ENCODE measurements at places on chromosomes 11 and 22.

DNA sequence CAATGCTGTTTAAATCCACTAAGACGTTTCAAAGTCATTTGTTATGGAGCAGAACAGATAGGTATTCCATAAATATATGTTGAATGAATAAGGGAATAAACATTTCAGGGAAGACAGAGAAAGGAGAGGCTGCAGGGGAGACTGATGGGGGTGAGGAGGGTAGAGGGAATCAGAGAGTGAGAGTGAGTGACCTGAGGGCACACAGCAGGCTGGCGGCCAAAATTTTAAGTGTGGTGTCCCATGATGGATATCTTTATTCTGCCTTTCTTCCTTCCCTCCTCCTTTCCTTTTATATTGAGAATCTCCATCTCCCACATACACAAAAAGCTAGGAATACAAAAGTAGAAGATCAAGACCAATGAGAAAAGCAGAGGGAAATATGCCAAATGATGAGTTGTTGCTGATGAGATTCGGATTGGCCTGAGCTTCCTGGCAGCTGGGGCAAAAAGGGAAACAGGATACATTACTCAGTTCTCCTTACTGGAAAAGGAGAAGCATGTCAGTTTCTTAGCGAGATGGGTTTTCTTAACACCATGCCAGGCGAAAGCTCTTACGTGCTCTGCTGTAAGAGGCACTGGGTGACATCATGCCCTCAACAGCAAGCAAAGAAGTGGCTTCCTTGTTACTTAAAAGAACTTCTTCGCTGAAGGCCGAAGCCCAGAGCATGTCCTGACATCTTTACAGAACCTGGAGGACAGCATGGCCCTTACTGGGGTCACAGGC lies 11.2 kb upstream of the CYTH4 start:
- DNase-seq = no peak

- DNase-seq = peak; percentile 14
Measured at GRCh38 chr11:82899186-82899820, 927 bp downstream of the PRCP start.

DNA sequence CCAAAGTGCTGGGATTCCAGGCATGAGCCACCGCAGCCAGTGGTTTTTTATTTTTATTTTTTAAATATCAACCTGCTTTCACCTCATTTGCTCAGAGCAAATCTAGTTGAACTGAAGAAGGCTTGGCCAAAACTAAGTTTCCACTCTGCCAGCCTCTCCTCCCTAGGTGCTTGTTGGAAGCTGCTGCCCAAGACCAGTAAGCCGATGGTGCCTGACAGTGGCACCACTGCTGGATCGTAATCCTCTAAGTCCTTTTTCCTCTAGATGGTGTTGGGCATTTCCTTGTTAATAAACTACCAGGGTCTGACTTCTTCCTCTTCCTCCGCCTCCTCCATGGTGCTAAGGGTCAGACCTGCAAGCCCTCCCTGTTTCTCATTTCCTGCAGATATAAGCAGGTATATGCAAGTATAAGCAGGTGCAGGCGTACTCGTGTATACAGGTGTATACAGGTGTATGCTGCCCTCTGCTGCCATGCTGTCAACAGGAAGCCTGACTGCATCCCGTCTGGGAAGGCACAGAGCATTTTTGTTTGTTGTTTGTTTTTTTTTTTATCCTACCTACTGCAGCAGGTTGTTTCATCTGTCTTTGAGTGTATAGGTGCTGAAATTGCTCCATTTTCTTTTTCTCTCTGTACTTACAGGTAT lies 1.6 kb downstream of the NADSYN1 start:
- DNase-seq = peak; percentile 44

GRCh38 chr11:95242091-95242844 lies 11.3 kb upstream of the SESN3 start:
- no peak for DNase-seq

DNA sequence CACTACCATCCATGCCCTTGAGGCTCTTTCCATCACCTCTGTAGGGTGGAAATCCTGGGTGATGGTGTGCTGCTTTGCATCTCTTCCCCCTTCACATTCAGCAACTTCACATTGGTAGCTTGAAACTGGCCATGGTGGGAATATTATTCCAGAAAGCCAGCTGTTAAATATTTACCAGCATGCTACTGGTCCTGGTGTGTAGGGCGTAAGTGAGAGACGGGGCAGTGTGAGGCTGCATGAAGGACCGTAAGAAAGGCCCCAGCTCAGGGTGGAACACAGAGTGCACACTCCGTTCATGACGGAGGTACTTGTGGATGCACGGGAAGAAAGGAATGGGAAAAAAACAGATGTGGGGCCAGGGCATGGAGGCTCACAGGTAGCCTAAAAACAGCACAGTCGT lies 121.3 kb downstream of the PKNOX2 start:
- DNase-seq = no peak

DNA sequence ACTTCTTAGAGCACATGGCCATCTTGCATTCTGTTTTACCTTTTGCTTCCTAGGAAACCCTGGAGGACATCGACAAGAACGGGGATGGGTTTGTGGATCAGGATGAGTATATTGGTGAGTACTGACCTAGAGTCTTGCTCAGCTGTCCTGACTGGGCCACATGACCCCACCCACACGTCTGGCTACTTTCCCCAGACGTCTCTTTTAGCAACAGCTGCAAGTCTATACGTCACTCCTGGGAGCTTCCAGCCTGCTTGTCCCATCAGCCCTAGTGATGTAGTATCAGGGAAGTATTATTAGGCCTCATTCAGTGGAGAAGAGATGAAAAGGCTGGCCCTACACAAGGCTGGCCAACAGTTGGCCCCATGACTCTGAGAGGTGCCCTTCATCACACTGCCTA lies 9.6 kb downstream of the RCN1 start:
- no peak for DNase-seq

GRCh38 chr11:125701858-125702621 lies 21.4 kb upstream of the ACRV1 start:
- no peak for DNase-seq

DNA sequence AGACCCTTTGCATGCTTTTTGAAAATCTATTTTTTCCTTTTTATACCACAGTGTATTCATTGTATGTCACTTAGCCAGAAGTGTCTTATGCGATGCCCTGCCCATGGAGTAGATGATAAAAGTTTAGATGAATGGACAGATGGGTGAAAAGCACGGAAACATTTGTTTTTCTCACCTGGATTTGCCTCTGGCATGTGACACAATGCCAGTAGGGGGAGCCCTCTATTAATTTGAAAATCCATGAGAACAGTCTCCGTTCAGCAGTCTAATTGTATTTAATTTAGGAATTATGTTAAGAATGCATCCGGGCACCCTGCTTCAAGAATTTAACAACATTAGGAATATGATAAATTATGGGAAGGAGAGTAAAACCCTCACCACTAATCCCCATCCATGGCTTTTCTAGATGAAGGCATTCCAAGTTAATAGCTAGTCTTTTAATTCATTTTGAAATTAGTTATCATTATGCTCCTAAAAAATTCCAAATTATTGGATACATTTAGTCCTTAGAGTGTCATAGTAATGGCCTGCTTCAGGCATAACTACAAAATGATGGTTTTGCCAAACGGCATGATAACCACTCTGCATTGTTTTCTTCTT lies 55.3 kb upstream of the ALKBH3 start:
- peak; percentile 27 for DNase-seq

GRCh38 chr11:11929920-11930319 lies 78.5 kb downstream of the DKK3 start:
- no peak for DNase-seq

DNA sequence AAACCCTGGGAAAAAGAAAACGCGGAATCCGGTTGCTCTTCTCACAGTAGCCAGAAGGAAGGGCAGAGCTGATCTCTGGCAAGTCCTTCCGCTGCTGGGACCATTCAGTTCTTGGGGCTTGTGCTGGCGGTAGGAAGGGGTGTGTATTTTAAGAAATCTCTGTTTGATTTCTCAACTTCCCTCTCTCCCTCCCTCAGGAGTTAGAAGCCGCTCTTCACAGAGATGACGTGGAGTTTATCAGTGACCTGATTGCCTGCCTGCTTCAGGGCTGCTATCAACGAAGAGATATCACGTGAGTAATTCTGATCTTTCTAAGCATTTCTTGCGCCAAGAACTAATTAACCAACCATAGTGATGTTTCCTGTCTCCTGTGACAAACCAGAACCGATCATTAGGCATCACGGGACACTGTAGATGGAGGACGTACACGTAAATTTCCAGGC lies 85.9 kb upstream of the SLC25A18 start:
- DNase-seq = no peak

DNA sequence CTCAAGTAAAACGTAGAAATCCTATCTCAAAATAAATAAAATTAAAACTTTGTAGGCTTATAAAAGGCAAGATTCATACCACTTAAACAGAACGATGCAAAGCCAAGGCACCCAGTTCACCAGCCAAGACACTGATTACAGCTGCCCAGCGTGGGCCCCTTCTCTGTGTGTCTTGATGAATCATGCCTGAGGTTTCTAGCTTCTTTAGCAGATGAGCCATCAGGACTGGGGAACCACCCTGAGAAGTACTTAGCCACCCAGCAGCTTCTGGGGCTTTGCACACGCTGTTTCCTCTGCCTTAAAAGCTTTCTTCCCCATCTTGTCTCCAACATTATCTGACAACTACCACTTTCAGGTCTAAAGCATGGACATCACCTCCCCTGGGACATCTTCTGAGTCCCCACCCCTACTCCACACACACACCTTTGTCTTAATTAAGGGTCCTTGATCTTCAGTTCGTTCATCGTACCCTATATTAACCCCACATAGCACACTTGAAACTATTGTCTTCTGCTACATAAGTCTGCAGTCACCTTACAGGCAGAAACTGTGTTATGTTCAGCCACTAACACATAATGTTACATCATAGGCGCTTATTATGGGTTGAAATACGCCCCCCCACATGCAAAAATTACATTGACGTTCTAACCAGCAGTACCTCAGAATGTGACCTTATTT lies 8.7 kb upstream of the LAYN start:
- DNase-seq = peak; percentile 24

GRCh38 chr11:104830080-104830479 lies 68.2 kb downstream of the CASP12 start:
- no peak for DNase-seq

GRCh38 chr11:67120456-67120855 lies 1.4 kb downstream of the KDM2A start:
- no peak for DNase-seq

- DNase-seq = no peak
Measured at GRCh38 chr22:19663286-19663815, 51.0 kb upstream of the SEPTIN5 start.

DNA sequence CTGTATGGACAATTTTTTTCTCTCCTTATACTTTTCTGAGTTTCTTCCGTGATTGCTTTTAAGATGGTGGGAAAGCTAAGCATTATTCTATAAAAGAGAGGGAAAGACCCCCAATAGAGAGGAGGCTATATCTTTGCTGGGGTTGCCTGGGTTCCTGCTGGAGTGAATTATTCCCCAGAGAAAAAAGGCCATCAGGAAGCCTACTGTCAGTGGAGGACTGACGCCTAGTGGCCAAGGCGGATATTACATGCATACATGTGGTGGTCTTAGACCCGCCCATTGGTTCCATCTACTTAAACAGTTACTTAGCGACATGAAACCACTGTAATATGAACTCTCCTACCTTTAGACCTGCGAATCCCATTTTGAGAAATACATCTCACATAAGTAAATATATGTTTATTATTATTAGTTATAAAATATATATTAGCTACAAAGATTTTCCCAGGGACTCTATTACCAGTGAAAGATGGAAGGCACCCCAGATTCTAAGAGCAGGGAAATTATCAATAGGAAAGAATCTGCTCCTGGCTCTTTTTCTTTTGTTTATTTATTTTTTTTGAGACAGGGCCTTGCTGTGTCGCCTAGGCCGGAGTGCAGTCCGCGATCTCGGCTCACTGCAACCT lies 15.7 kb upstream of the PGA3 start:
- peak; percentile 81 for DNase-seq

DNA sequence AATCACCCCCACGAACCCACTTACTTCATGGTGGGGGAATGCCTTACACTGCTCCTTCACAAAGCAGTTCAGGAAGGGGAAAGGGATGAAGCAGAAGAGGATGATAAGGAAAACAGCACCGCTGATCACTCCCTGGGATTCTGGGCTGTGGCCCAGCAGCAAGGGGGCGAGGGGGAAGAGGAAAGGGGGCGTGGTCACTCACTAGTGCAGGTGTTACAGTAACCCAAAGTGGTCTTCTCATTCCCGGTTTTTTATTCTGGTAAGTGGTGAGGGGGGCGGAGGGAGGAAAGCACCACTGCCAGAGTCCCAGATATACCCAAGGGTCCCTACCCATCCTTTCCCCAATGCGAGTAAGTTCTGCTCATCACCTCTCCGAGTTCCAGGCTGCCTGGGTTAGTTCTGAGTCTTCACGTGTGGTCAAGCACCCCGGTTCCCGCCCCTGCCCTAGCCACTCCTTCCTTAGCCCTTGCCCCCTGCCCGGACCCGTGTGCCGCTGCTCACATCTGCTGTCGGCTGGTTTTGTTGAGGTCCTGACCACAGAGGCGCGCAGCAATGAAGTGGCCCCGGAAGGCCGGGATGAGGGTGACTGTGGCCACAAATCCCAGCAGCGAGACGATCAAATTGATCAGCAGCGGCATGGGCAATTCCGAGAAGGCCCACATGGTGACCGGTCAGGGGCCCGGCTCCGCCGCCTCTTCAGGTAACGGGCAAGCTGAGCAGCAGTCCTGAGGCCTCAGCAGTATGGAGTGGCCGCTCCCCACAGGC lies 477 bp downstream of the DPAGT1 start:
- DNase-seq = no peak

DNA sequence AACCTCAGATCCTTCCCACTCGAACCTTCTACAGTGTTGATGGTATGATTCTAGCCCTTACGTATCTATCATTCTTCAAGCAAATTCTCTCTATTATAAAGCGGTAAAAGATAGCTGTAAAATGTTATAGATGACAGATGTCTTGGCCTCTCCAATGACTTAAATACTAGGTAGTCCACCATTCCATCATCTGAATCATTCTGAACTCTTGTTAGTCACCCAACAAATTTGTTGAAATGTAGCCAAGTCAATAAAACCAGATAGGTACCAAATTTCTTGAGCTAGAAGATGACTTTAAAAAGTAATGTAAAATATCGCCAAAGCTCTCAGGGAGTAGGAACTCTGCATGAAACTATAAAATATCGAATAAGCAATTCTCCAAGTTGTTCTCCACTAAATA lies 32.6 kb upstream of the PICALM start:
- no peak for DNase-seq

Measured in CD4-positive, alpha-beta T cell treated with Interleukin-15 for 4 hours (primary cell).